Mesendoderm (in vitro differentiated cells): ENCODE measurements at places on chromosomes 5 and 9.

GRCh38 chr5:151357792-151358191 is 10.4 kb upstream of the SLC36A2 start:
- no peak for DNase-seq

DNA sequence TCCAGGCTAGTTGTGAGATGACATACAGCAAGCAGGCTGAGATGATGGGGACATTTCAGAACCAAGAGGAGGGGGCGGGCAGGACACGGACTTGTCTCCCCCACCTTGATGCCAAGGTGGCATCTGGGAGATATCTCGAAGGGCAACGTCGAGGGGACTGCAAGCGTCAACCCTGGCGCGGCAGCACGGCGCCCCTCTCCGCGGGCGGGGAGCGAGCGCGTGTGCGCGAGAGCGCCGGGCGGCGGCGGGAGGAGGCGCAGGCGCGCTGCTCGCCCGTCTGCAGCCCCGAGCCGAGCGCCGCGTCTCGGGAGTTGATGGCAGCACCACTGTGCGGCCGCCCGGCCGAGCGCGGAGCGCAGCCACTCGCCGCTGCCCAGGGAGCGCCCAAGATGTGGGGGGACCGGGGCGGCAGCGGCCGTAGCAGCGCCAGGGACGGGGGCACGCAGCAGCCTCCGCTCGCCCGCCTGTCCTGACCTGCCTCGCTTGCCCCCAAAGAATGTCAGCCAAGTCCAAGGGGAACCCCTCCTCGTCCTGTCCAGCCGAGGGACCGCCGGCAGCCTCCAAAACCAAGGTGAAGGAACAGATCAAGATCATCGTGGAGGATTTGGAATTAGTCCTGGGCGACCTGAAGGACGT is at the start of gene PRR16:
Gene PRR16, plus strand, starts transcription at position 310 of the 636 bp plus-strand sequence.
- DNase-seq, result peak; percentile 80

DNA sequence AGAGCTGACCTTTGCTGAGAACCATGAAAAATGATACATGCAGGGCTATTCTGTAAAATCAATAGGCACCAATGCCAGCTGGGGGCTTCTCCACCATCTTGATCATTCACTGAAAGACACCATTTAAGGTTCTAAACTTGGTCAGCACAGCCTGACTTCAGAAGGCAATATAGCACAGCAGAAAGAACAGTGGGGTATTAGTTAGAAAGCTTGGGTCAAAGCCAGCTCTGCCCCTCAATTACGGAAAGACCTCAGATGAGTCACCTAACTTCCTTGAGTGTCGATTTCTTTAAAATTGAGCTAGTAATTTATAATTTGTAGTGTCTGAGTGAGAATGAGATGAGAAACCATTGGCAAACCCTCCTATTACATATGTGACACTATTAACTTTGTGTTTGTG is 3.4 kb downstream of the TNC start:
- no peak for DNase-seq

DNA sequence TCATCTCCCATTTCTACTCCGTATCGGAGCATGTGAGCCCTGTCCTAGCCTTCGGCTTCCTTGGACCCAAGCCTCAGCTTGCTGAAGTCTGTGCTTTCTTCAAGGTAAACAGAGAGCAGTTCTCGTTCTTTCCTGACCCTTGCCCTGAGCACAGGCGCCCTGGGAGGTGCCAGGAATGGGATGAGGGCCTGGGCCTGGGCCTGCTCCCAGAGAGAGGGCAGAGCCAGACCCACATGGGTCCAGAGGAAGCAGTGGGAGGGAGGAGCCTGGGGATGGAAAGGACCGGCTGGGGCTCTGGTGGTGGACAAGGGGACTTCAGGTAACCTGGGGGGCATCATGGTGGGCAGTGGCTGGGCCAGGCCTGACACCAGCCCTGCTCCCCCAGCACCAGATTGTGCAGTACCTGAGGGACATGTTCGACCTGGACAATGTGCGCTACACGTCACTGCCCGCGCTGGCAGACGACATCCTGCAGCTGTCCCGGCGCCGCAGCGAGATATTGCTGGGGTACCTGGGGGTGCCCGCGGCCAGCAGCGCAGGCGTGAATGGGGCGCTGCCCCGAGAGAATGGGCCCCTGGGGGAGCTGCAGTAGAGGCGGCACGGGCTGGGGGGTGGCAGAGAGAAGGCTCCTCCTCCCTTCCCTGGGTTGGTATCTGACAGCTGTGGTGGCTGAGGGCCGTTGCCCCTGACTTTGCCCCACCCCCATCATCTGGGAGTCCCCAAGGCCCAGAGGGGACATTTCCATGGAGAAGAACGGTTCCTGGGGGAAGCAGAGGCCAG is 10.9 kb upstream of the DOLPP1 start:
- no peak for DNase-seq

GRCh38 chr9:119412399-119412798 is 43.2 kb upstream of the BRINP1 start:
- DNase-seq, result peak; percentile 42

- DNase-seq, result peak; percentile 84
These were observed 191.5 kb upstream of the S1PR3 start for GRCh38 chr9:88799541-88800328.

DNA sequence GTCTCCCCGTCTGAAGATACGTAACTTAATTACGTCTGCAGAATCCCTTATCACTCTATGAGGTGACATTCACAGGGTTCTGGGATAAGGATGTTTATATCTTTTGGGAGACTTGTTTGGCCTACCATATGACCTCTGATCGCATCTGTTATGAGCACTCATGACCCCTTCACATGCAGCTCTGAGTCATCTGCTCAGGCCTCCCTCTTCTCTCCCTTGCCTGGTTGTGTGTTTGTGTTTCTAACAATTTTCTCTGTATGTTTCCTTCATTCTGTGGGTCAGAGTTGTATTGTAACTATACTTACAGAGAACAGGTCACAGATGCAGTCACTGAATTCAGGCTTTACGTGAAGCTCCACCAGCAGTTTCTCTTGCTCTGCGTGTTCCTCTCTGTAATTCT is 330.6 kb downstream of the TENT4A start:
- peak; percentile 12 for DNase-seq

DNA sequence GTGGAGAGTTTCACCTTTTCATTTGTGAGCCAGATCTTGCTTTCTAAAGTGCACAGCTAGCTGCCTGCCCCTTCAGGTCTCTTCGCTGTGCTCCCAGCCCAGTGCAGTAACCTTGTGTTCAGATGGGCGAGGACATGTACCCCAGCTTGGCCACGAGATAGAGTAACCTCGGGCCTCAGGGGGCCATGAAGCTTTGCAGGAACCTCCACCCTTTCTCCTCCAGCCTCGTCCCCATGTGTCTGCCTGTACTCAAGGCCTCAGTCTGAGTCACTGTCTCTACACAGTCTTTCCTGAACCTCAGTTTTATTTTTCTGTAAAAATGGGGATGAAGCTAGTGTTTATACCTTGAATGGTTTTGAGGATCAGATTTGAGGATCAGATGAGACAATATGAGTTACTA is 37.9 kb downstream of the ERGIC1 start:
- no peak for DNase-seq

GRCh38 chr9:123548741-123549545 is 192.9 kb downstream of the CRB2 start:
- no peak for DNase-seq

DNA sequence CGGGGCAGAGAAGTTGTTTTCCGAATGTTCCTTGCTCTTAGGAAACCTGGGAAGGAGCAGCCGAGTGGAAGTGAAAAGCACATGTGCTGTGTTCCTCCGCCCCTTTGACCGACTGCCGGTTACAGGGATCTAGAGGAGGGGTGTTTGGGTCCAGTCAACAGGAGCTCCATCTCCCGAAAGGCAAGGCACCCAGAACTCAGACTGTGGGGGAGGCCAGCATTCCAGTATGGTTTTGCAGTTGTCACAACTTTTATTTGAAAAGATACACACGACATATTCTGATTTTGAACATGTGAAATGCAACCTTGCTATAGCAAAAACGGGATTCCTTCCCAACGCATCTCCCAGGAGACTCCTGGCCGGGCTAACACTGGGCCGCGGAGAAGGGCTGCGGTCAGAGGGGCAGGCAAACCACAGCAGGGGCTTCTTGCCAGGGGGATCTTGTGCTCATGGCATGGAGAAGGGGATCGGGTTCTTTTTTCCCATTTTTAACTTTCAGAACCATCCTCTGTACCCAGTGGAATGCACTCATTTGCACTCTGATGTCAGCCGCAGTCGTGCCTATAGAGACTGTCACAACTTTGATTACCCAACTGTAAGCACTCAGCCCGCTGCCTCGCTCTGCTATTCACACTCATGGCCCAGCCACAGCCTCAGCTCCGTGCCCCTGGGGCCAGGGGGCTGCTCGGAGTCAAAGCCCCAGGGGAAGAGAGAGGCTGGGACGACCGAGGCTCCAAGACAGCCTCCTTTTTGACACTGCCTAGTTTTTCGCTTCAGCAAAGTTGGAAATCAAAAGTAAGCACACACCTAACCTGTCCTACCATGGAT is 3.9 kb downstream of the QRFP start:
- no peak for DNase-seq

- no peak for DNase-seq
These were observed 156.3 kb upstream of the FST start for GRCh38 chr5:53323943-53324642.

DNA sequence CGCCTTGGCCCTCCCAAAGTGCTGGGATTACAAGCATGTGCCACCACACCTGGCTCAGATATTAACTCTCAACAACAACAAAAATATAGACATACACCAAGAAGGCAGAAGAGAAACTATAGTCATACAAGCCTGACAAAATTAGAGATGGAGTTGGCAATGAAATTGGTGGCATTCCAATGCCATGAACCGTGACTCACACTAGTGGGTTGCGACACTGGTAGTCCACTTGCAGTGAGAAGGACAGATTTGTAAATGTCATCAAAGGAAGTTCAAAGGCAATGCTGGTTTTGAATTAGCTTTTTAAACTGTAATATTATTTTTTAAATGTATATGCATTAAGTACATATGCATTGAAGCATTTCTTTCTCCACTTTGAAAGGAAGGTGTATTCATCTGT is 8.5 kb upstream of the DNAJC25 start:
- DNase-seq, result no peak

GRCh38 chr5:104652271-104652861 is 1089.8 kb upstream of the NUDT12 start:
- DNase-seq, result peak; percentile 60

DNA sequence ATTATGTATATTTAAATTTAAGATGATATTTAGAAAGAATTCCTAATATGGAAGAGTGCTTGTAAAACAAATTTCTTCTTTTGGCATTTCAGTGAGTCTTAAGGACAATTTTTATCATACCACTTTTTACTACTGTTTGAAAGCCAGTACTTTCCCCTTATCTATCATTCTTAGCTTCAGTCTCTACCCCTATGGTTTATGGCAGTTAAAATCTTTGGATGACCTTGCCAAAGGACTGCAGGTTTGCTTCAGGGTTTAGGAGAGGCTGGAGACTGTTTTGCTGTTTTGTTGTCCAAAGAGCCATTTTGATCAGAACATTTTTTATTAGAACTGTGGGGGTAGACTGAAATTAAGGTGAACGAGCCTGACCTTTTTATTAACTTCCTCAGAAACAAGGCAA is 30.8 kb downstream of the SLC38A9 start:
- DNase-seq, result no peak

DNA sequence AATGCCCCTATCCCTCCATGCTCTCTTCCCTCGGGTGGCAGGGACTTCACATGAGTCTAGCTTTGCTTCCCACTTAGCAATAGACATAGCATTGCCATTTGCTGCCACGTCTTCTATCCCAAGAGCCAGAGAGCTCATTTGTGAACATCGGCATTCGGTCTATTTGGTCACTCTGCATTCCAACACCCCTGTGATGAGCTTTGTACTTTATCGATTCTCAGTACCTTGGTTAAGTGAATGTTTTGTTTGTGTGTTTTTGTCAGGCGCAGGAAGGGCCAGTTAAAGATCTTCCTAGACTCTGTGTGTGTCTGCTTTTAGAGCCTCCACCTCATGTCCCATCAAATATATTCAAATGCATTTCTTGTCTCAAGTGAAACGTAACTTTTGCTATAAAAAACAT is 141.7 kb downstream of the TARS1 start:
- DNase-seq, result no peak

DNA sequence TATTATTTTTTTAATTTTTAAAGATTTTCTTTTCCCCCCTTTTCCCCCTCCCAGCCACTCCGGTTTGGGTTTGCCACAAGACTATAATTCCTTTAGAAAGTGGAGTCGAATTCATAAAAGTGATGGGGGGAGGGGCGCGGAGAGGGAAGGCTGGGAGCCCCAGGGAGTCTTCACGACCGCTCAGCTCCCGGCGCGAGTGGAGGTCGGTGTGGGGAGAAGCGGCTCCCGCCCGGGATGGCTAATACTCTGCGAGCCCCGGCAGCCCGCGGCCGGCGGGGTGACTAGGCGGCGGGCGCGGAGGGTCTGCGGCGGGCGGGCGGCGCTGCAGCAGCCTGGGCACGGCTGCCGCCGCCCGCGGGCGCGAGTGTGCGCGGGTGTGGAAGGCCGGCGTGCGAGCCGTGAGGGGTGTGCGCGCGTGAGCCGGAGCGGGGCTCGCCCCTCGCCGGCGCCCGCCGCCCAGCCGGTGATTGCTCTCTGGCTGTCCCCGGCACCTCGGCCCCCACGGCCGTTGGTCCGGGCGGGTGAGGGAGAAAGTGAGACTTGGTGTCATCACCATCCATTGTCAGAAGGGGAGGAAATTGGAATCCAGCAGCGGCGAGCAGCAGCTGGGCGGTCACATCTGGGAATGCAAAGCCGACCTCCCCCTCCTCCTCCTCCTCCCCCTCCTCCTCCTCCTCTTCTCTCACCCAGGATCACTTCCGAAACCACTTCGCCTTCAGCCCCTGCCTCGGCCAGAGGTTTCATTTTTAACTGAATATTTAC is at the start of gene PARP8:
Gene PARP8, plus strand, starts transcription at position 377 of the 762 bp plus-strand sequence. CDS start 459 bp downstream, outside the sequence.
- peak; percentile 91 for DNase-seq

GRCh38 chr5:2866662-2867372 is 115.3 kb upstream of the IRX2 start:
- DNase-seq, result no peak

DNA sequence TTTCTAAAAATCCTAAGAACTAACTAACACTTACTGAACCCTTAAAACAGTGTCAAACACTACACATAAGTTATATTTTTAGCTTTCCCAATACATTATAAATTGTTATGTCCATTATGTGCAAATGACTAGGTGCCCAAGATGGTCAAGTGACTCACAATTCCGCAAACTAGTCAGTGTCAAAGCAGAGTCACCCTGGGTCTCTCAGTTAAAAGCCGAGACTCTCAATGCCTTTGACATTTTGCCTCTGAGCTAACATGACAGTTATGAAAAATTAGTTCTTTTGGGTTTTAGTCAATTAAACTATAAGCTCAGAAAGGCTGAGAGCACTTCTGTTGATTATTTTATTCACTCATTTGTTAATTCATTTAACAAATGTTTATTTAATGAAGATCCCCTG is 42.3 kb upstream of the GABRG2 start:
- no peak for DNase-seq
